NCI-H510A (cell line): ENCODE measurements at places on chromosomes 3 and 15.

GRCh38 chr3:196998966-196999760, 30.5 kb downstream of the MELTF start:
- DNase-seq = no peak

GRCh38 chr3:182487611-182488010, 305.7 kb upstream of the ATP11B start:
- no peak for DNase-seq

GRCh38 chr15:87537295-87537694, 719.2 kb downstream of the NTRK3 start:
- DNase-seq = no peak

DNA sequence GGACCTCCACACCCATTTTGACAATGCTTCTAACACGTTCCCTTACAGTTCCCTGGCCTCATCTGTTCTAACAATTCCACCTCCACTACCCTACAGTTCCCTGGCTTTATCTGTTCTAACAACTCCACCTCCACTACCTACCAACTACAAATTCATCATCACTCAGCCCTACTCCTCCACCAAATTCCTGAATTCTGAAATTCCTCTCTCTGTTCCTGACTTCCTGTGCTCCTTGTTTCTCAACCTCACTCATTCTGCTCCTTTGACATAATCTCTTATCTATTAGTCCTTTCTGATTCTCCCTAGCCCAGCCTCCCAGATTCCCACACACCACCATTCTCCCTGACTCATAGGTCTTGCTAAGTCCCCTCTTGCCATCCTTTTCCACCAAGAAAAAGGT, 22.5 kb downstream of the UPK1B start:
- no peak for DNase-seq

GRCh38 chr3:126664591-126665214, 9.8 kb upstream of the TXNRD3 start:
- DNase-seq = no peak

DNA sequence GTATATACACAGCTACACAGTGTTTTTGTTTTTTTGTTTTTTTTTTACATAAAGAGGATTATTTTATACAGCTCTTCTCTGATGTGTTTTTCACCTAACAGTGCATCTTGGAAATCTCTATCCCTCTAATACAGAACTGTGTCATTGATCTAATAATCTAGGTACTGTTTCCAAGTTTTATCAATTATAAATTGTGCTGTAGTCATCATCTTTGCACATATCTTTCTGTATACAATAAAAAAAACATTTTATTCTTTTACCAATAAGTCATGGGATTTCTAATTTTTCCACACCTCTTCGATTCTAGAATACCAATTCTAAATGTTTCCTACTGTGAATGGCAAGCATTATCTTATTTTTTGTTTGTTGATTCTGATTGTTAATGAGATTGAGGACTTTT, 1.7 kb upstream of the PLSCR2 start:
- no peak for DNase-seq

DNA sequence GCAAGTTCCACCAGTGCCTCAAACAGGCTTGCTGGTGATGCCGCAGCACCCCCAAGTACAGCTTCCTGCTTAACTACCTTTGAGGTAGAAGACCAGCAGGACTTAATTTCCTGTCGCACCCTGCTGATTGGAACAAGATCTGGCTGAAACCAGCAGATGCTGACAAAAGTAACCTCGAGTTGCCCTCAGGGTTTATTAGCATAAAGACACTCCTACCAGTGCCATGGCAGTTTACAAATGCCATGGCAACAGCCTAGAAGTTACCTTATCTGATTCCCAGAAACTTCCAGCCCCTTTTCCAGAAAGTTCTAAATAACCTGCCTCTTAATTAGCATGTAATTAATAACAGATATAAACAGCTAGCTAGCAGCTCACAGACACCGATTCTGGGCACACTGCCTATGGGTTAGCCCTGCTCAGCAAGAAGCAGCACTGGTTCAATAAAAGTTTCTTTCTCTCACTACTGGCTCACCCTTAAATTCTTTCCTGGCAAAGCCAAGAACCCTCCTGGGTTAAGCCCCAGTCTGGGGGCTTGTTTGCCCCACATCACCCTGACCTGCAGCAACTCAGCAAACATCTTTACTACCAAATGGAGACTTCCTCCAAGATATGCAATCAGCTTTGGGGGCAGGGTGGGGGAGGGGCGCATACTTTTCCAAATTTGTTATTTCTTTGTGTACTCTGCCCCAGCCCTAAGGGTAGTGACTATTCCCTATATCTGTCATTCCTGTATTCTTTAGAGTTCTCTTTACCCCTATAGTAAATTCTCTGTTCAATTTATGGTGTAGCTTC, 54.2 kb downstream of the MAP4 start:
- no peak for DNase-seq

DNA sequence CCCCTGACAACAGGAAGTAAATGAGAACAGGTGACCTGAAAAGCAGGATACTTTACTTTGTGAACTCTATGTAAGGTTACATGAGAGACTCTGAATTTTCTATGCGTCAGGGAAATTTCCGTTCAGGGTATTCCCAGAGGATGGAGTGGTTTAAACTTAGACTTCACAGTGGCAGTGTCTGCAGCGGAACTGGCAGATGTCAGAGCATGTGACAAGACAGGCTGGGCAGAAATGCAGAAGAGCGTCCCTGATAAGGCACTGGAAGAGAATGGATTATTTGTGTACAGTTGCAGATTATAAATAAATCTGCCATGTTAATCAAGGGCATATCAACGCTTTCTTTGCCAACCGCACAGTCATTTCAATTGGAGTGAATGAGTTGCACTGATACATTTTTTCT, 598.4 kb upstream of the ZNF717 start:
- DNase-seq = no peak

GRCh38 chr3:119541547-119541946, 17.9 kb downstream of the CD80 start:
- no peak for DNase-seq

DNA sequence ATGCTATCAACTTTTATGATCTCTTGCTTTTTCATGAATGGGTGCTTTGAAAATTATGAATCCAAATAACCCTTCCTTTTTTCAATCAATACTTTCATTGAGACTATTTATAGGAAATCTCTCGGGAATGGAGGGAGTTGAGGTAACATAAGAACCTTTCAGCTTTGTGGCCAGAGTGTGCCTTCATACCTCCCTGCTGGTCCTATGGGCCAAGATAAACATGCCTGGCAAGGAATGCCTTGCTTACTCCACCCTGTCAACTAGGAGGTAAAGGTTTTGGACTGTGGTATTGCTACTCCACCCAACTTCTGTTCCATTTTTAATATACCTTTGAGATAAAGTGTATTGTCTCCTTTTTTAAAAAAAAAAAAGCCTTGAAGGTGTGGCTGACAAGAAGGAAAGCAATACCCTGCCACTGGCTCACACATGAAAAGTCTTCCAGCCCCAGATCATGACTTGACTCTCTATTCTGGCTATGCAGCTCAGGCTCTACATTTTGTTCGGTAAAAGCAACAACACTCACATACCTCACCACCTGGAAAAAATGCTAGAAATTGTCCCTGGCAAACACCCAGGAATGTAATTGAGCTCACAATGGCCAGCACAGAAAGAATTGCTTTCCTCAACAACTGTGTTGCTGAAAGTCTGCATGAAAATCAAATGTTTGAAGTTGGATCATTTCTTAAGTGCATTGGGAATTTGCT, 35.8 kb downstream of the COL8A1 start:
- DNase-seq = no peak

GRCh38 chr15:45148076-45149059, 18.6 kb downstream of the DUOX1 start:
- no peak for DNase-seq
